ENCODE measurements at places on chromosomes 2 and 18.

DNA sequence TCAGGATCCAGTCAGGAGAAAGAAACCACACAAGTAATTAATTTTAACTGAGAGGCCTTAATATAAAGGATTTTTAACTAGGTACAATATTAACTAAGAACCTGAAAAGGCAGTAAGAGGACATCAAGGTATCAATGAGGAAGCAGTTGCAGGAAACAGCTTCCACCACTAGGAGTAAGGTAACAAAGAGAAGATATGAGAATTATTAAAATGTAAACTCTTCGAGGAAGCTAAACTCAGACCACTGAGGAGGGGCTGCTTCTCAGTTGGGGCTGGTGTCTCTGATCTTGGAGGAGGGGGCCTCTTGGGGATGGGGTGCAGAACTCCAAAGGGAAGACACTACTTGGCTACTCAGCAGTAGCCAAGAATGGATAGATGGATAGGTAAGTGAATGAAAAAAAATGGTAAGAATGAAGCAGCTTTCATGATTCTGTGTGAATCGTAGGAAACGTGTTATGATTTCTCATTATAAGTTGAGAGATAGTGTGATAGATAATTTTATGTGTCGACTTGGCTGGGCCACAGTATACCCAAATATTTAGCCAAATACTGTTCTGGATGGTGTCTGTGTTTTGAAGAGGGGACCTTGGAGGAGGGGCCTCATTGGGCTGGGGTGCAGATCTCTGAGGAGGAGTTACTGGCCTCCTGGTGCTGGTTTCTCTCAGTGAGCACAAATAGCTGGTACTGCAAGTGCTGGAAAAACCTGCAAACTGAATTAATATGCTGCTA is 547.7 kb upstream of the LRRTM1 start:
- no peak for DNase-seq

- no peak for DNase-seq
These were observed 33.9 kb downstream of the FBXO15 start for GRCh38 chr18:74113711-74114110.

- DNase-seq = no peak
These were observed 35.8 kb downstream of the CNGA3 start for GRCh38 chr2:98382086-98382485.

DNA sequence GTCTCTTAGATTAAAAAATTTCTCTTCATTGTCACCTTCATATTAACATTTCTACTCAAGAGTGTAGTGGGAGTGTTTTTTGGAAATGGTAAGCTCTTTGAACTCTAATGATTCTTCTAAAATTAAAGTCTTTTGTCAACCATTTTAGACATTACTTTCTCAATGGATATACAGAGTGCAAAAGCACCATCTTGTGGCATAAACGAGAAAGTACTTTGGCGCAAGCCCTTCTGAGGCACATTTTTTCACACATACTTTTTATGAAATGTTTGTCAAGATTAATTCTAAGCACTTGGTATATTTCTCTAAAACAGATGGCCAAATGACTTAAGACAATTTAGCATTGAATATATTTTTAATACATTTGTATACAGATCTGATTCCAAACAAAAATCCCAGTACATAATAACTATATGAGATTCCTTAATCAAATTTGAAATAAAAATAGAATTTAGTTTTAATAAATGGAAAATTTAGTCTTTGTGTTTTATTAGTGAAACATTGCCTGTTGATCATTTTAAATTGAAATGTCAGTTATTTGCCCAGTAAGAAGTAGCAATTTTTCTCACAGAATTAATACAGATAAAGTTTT is 63.3 kb upstream of the GALNT5 start:
- no peak for DNase-seq

DNA sequence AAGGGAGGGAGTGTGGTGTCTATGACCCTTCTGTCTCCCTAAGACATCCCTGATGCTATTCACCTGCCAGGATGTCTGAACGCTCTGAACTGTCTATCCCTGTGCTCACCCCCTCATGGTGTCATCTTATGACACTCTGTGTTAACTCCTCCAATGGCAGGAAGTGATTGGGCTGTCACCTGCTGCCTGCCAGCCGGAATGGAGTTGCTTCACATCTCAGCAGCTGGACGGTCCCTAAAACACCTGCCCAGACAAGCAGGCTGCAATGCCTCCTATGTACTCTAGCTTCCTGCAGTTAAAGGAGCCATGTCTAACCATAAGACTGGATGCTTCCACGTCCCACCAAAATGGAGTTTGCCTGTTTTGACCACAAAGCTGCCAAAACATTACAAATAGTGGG is 99.9 kb downstream of the CPO start:
- DNase-seq = no peak

DNA sequence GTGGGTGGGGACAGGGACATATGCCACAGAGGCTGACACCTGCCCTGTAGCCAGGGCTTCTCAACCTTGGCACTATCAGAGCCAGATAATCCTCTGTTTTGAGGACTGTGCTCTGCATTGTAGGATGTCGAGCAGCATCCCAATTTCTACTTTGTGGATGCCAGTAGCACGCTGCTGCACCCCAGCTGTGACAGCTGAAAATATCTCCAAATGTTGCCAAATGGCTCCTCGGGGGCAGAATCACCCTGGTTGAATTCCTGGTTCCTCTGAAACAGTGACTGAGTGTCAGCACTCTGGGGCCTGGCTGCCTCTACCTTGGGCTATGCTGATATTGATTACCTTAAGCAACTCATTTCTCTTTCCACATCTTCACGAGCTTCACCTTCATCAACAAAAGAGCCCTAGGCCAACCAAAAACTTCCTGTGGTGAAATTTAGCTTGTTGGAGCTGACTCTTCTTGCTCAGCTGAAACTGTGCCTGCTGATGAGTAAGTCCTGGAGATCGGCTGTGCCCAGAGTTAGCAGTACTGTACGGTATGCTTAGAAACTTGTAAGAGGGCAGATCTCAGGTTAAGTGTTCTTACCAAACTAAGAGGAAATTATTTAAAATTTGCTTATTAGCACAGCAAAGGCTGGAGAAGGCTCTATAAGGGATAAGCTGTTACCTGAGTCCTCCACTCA is 138.1 kb downstream of the SEPTIN10 start:
- no peak for DNase-seq

DNA sequence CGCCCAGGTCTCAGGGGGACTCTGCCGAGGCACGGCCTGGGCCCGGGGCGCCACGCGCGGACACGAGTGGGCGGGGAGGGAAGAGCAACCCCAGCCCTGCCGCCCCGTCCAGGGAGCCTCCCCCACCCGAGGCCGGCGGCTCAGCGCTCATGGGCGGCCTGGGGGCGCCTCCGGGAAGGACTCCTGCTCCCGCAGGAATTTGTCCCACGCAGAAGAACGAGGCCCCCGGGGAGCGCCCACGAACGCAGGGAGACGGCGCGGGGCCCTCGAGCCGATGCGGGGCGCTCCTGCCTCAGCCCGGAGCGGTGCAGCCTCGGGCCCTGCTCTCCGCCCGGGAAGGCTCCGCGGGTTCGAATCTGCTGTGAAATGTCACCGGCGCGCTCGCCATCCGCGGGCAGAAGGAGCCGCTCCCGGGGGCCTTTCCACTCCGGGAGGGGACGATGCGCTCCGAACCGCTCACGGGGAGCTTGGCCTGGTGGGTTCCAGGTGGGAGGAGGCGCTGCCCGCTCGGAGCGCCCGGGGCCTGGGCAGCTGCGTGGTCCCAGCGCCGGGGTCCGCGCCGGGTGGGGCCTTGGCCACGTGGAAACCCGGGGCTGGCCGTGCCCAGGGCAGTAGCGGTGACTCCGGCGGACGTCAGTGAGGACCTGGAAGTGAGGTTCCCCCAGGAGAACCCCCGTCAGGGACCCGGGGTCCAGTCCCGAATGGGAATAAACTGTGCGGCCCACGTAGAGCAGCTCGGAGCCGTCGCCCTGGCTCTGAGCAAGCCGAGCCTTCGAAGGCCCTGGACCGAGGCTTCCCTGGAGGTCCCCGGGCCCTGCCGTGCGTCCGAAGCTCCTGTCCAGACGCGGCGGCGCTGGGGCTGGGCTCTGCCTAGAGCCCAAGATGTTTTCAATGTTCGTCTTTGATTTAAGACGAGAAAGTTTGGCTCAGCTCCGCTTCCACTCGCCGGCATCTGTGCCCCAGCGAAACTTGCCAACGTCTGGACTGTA is 41.4 kb upstream of the CTDP1 start:
- DNase-seq = no peak
